ENCODE measurements at places on chromosomes 3 and 15.

GRCh38 chr3:130514681-130515080 is 2.3 kb upstream of the COL6A6 start:
- no peak for DNase-seq

- DNase-seq: no peak
These were observed 369.2 kb upstream of the MCTP2 start for GRCh38 chr15:93861956-93862741.

DNA sequence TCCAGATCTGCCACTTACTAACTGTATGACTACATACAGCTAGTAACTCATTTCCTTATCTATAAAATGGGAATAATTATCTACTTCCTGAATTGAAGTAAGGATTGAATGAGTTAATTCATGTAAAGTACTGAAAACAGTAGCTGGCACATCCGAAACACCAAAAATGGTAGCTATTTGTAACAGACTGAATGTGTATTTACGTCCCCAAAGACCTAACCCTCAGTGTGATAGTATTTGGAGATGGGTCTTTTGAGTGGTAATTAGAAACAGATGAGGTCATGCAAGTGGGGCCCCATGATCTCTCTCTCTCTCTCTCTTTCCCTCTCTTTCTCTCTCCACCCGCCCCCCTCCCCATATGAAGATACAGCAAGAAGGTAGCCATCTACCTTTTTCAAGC is 146.2 kb downstream of the PLCH1 start:
- no peak for DNase-seq

DNA sequence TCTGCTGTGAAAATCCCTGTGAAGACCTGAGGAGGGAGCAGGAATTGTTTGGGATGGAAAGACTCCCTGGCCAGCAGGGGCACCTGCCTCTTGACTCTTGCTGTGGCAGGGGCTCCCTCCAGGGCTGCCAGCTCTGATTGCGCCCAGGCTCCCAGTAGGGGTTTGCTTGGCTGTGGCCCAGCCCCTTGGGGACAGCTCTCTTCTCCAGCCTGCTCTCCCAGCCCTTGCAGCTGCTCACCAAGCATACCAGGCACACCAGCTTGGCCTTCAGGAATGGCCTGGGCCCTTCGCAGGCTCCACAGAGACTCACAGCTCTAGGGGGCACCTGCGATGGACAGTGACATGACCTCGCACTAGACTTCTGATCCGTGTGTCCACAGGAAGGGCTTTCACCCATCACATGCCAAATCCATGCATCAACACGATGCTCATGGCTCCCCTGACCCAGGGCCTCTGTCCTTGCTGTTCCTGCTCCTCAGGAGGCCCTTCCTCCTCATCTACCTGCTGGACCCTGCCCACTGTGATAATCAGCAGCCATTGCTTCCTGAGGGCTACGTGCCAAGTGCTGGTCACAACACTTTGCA is 61.8 kb downstream of the SCN5A start:
- DNase-seq: no peak

- DNase-seq: no peak
These were observed 33.3 kb downstream of the RYR3 start for GRCh38 chr15:33344111-33344510.

- no peak for DNase-seq
These were observed 106.6 kb downstream of the ARPP21 start for GRCh38 chr3:35745802-35746484.

DNA sequence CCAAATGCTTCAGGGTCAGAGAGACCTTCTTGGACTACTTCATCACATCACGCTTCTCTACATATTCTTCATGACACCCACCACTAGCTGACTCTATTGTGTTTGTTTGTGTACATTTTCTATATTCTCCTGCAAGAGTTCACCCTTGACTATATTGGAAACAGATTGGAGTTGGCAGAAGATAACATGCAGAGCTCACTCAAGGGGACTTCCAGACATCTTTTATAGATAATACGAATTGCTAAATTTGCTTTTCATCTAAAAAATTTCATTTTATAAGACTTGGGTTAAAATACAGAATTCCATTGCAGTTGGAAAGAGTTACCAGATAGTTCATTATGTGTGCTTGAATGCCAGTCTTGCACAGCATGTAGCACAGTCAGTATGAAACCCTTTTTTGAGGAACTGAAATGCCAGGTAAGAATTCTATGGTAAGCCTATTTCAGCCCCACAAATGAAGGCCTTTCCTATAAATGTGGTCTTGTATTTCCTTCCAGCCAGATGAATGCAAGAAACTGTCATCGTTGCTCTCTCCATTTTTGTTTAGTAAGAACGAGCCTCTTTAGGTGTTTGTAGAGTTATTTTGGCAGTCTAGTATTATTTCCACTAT is 177.6 kb downstream of the GHSR start:
- no peak for DNase-seq

DNA sequence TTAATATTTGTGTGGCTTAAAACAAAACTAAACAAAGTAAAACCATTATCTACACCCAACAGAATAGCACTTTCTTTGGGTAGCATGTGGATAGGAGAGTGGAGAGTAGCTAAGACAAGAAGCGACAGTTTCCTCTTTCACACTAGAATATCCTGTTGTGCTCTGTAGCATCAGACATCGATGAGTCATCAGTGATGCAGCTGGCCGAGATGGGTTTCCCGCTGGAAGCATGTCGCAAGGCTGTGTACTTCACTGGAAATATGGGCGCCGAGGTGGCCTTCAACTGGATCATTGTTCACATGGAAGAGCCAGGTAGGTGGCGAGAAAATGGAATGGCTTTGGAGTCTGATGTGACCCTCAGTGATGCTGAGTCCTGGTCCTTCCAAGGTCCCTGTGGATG is 108.1 kb downstream of the USP13 start:
- no peak for DNase-seq

DNA sequence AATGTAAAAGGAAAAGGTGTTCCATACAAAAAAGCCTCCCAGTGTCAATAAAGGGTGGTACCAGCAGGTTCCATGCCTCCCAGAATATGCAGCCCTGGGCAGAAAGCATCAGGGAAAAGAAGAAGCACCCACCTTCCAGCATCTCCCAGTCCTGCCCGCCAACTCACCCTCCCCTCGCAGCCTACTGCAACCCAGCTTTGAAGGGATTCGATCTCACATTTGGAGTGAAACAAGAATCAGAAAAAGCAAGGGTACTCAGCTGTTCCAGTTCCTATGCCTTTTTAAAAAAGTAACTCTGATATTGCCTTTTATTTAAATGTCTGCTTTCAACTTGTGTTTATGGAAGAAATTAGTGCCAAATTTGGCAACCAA is 166.9 kb downstream of the ADAMTS17 start:
- no peak for DNase-seq

GRCh38 chr3:73762855-73763254 is 138.1 kb upstream of the PDZRN3 start:
- no peak for DNase-seq

DNA sequence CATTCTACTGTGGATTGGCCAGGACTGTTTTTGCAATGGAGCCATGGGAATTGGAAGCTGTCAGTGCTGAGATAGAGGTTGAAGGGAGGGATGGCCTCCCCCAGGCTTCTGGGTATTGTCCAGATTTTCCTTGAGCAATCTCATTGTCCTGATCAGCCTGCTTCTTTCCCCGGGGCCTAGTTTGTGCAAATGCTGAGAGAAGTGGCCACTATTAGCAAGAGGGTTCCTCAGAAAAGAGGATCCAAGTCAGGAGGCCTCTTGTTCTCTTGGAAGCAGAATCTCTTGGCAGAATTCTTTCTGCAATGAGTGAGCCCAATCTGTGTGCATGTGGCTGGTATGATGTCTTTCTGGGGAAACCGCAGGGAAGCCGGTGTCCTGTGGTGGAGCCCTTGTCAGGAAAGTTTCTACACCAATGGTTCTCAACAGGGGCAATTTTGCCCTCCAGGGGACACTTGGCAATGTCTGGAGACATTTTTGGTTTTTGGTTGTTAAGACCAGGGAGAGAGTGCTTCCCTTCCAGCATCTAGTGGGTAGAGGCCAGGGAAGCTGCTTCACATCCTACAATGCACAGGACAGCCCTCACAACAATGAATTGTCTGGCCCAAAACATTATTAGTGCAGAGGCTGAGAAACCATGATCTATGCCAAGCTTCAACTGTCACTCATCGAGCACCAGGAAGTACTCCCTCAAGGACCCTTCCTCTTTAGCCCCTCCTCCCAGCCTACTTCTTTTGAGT is 2.0 kb downstream of the LIPC start:
- DNase-seq: no peak

GRCh38 chr3:54121414-54122323 is 683 bp upstream of the CACNA2D3 start:
- no peak for DNase-seq

DNA sequence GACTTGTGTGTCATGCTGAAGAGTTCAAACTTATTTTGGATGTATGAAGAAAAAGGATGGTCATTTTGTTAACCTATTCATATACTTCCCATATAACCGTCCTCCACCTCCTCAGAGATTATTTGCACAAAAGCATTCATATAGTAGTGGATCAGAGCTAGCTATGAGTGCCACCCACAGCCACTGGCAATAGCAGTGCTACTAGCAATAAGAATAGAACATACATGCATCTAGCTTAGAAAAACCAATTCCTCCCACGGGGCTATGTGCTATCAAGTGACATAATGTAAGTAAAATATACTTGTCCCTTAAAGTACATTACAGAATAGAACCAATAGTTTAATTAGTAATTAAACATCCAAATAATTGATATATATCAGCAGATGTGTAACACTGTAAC is 10.3 kb upstream of the ZBED2 start:
- DNase-seq: no peak

DNA sequence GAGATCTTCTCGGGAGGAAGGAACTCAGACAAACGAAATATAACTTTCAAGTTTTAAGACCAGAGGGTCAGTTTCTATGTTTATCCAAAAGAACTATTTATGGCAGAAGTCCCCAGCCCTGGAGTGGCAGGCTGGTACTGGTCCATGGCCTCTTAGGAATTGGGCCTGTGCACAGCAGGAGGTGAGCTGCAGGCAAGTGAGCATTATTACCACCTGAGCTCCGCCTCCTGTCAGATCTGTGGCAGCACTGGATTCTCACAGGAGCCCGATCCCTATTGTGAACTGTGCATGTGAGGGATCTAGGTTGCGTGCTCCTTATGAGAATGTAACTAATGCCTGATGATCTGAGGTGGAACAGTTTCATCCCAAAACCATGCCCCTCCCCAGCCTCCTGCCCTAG is 14.3 kb upstream of the HPS3 start:
- no peak for DNase-seq

- DNase-seq: no peak
These were observed 1037.0 kb upstream of the CFAP20DC start for GRCh38 chr3:60086811-60087210.

GRCh38 chr15:54149115-54149531 is 170.9 kb downstream of the UNC13C start:
- DNase-seq: no peak

DNA sequence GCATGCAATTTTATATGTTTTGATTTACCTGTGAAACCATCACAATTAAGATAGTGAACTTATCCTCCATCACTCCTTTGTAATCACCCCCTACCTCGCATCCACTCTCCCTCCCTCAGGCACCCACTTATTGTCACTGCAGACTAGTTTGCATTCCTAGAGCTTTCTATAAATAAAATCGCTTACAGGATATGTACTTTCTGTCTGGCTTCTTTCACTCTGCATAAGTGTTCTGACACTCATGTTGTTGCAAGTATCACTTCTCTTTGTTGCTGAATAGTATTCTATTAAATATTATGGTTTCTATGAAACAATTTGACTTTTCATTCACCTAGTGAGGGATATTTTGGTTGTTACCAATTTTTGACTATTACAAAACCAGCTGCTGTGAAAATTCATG is 139.3 kb downstream of the RSRC1 start:
- no peak for DNase-seq

DNA sequence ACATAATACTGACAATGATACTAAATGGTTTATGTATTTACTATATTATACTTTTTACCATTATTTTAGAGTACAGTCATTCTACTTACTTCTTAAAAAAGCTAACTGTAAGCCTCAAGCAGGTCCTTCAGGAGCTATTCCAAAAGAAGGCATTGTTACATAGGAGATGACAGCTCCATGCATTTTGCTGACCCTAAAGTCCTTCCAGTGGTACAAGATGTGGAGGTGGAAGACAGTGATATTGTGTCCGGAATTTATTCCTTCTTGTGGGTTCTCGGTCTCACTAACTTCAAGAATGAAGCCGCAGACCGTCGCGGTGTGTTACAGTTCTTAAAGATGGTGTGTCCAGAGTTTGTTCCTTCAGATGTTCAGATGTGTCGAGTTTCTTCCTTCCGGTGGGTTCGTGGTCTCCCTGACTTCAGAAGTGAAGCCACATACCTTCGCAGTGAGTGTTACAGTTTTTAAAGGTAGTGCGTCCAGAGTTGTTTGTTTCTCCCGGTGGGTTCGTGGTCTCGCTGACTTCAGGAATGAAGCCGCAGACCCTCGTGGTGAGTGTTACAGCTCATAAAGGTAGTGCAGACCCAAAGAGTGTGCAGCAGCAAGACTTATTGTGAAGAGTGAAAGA is 20.9 kb downstream of the AVEN start:
- DNase-seq: no peak

GRCh38 chr3:161586556-161587235 is 90.1 kb downstream of the OTOL1 start:
- no peak for DNase-seq

DNA sequence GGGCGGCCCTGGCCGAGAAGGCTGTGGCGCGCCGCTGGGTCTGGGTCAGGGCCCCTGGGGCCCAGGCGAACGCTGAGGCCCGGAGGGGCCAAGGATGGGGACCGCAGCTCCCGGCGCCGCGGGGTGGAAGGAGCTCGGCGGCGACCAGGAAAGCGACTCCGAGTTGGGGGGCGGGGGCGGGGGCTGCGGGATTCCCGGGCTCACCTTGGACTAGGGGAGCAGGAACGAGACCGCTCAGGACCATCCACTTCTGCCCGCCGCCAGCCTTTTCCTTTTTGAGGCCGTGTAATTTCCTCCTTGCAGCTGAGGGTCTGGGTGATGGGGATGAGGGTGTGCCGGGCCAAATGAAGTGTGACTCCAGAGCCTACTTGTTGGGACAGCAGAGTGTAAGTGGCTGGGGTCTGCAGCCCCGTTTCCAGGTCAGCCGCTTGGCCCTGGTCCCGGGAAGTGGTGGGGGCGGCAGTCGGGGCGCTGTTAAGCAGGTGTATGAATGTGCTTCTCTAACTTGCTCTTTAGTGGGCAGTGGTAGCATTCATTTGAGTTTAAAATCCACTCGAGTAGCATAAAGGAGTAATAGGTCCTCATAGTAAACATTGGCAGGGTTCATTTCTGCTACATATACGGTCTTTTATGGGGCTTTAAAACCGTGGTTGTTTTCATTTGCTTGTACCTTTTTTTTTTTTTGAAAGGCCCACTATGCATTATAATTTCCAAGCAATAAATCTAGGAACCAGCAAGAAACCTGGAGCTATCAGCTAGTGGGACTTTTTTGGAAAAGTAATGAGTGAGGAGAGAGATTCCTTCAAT is 717 bp downstream of the PXK start:
- no peak for DNase-seq

- DNase-seq: no peak
These were observed 131.5 kb downstream of the TRIM42 start for GRCh38 chr3:140809316-140809715.

- no peak for DNase-seq
These were observed 162.9 kb downstream of the VGLL4 start for GRCh38 chr3:11480663-11481298.

GRCh38 chr3:190694335-190695001 is 168.0 kb downstream of the GMNC start:
- DNase-seq: no peak

- DNase-seq: no peak
These were observed 6.1 kb upstream of the CP start for GRCh38 chr3:149227591-149228268.

- DNase-seq: no peak
These were observed 17.6 kb downstream of the C15orf62 start for GRCh38 chr15:40787344-40787841.

- no peak for DNase-seq
These were observed 79.0 kb downstream of the ASB7 start for GRCh38 chr15:100681335-100681746.
